ENCODE measurements at places on chromosomes 1 and 21. TPM values are rescaled to one million over a fixed set of nuclear protein-coding genes. Genes with fewer than 3 reads are reported as not detected.

GRCh38 chr1:145956781-145957442 is 905 bp downstream of the LIX1L start:
- no peak for DNase-seq

DNA sequence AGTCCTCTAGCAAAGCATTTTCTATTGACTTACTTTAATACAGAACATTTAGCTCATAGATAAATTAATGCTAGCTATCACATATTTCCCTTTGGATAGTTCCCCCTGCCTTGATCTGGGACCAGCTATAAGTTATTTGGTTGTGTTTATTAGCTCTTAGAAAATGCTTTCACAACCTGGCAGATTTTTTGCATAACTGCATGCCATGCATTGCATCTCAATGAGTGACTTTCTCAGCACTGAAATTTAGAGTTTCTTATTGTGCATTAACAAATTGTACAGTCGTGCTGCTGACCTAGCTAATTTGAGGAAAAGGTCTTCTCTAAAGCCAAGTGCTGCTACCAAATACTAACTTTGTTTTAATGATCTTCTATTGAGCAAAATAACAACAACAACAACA is 164.8 kb downstream of the PLPPR5 start:
- DNase-seq = no peak

DNA sequence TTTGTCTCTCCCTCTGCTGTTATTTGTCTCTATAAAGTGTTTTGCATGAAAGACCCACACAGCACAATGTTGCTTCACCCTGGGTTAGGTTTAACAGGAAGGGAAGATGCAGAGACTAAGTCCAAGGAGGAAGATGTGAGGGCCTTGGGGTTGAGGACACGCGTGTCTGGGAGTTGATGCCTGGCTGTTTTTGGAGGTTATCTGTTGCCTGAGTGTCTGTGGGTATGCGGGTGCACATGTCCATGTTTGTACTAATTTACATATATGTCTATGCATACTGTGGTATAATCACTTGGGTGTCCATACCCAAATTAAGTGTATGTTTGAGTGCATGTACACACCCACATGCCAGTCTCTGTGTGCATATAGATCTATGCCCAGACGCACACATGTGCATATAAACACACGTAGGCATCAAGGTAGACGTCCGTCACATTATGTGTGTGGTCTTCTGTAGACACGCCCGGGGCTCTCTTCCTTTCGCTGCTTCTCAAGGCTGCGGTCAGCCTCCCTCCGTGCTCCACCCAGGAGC is 962 bp upstream of the MAN1C1 start:
- DNase-seq = no peak

DNA sequence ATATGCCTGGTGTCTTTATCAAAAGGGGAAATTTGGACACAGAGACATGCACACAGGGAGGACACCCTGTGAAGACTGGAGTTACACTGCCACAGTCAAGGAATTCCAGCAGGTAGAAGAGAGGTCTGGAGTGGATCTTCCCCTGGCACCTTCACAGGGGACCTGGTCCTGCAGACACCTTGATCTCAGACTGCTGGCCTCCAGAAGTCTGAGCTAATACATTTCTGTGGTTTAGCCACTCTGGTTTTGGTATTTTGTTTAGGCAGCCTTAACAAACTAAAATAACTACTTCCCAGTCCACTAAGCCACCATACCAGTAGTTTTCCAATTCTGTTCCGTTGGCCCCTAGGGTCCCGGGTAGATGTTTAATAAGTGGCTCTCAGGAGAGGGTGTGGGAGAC is 164.7 kb downstream of the SETD4 start:
- DNase-seq = no peak

DNA sequence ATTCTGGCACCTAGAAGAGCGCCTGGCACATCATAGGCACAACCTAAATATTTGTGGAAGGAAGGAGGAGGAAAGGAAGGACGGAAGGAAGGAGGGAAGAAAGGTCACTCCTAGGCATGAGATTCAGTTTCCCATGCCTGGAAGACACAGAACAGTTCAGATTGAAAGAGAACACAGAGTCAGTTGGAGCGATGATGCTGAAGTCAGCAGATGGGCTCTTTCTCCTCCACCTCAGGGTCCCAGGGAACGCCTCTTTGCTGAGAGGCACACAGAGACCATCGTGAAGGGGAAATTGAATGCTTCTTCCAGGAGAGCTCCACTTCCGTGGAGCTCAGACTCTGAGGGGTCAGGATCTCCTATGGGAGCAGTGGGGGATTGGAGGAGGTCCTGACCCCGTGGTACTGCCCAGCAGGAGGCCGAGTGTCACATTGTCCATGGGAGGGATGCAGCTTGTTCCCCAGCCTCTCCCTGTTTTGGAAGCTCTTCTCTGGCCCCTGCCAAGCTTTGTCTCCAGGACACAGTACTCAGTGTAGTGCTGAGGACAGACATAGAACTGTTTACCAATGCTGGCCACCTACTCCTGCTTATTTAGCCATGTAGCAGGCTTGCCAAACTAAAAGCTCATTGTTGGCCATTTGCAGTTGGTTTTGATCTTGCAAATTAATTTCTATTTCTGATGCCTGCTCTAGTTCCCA is 2.4 kb downstream of the MYBPHL start:
- DNase-seq = no peak

GRCh38 chr1:234963180-234963903 is 165.3 kb downstream of the TOMM20 start:
- peak; percentile 40 for DNase-seq

- peak; percentile 53 for DNase-seq
Measured at GRCh38 chr1:52602856-52603600, 857 bp downstream of the GPX7 start.

GRCh38 chr1:203899869-203900714 is 38.7 kb downstream of the SNRPE start:
- no peak for DNase-seq

GRCh38 chr1:213166852-213167251 is 115.8 kb downstream of the RPS6KC1 start:
- DNase-seq = no peak

The NCAM2 gene
- 0.82 TPM for total RNA-seq

The HPDL gene
- total RNA-seq = 0.66 TPM
